ENCODE measurements at places on chromosomes 2 and 18.

DNA sequence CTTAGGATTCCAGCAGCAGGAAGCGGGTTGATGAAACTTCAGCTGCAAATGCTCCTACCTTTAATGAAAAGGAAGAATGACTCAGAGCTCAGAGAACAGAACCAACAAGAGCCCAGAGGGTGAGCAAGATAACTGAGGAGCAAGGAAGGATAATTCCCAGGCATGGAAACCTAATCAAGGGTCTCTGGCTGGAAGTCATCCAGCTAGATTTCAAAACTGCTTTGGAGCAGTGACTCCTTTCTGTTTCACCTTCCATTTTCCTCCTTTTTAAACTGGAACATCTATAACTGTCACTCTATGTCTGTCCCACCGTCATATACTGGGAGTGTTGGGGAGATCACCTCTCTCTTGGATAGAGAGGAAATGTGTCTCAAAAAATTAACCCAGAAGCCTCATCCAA is 148.4 kb upstream of the RAB6C start:
- DNase-seq, result no peak

DNA sequence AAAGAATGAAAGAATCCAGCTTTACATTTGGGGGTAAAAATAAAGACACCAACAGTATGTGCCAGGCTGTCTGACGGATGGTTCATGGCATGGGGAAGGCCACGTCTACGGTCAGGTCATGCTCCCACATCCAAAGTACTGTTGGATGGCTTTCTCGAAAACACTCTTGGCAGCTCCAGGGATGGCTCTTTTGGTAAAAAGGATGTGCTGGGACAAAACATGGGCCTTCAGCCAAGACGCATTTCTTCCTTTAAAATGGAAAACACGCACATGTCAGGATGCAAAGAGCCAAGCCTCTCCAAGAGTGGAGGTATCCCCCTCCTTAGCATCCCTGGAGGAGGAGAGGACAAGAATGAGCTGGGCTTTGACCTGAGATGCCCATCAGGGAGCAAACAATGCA is 376.5 kb upstream of the KLHL29 start:
- no peak for DNase-seq

DNA sequence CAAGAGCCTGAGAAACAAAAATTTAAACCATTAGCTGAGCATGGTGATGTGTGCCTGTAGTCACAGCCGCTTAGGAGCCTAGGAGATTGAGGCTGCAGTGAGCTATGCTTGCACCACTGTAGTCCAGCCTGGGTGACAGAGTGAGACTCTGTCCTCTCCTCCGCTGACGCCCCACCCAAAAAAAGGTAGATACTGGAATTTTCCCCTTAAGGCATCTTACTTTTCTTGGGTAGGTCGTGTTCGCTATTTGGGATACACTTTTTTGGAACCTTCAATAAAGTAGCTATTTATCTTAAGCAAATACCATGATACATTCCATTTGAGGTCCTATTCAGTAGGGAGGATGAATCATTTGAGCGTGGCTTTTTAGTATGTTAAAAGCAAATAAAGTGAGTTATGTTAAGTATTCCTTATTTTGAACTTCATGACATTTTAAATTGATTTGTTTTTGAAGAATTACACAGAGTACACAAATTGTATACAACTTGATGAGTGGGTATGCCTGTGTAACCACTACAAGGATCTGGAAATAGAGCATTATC is 38.7 kb downstream of the RALBP1 start:
- DNase-seq, result no peak

- no peak for DNase-seq
Measured at GRCh38 chr2:109500910-109501309, 112.9 kb downstream of the SEPTIN10 start.

DNA sequence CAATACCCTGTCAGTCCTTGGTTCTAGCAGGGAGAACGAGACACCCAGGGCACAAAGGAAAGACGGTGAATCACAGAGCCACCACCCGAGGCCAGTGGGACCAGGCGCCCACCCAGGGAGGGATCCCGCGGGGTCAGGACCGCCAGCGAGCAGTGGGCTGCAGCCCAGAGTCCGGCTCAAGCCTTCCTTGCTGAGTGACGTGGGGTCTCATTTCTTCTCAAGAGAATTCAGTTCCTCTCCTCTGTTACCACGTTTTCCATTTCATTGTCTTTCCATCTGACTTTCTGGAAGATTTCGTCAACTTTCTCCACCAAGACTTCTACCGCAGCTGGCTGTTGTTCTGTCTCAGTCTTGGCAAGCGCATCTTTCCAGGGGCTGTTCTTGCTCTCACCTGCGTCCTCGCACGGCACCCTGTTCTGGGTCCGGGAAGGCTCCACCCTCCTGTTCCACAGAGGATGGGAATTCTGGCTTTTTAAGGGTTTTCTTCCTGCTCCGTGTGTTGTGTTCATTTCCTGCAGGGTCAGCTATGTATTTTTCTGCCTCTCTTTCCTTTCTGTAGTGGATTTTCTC is 248.6 kb downstream of the NDUFA10 start:
- no peak for DNase-seq

- DNase-seq, result no peak
Measured at GRCh38 chr2:160752475-160753330, 259.1 kb upstream of the RBMS1 start.

- no peak for DNase-seq
Measured at GRCh38 chr18:65527879-65528633, 222.8 kb upstream of the CDH7 start.

All from DMS79 (cell line).